ENCODE measurements at places on chromosomes 11 and 22. TPM values are rescaled to one million over a fixed set of nuclear protein-coding genes. Genes with fewer than 3 reads are reported as not detected.

- no peak overlapping the region for H3K4me3 ChIP-seq
- no peak overlapping the region for H3K27ac ChIP-seq
These were observed 12.3 kb downstream of the TNRC6B start for GRCh38 chr22:40189997-40190396.

DNA sequence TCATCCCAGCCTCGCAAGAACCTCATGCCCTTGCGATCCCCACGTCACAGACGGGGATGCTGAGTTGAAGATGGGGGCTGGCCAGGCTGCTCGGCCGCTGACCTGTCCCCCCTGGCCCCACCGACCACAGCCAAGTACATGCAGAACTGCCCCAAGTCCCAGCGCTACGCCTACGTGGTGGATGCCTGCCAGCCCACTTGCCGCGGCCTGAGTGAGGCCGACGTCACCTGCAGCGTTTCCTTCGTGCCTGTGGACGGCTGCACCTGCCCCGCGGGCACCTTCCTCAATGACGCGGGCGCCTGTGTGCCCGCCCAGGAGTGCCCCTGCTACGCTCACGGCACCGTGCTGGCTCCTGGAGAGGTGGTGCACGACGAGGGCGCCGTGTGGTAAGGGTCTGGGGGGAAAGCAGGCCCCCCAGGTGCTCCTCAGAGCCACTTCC is 10.0 kb downstream of the MUC5B start:
- no peak overlapping the region for H3K27ac ChIP-seq
- H3K27me3 ChIP-seq, result no peaks in the 10 kb centered on the region
- no peaks in the 10 kb centered on the region for H3K4me1 ChIP-seq

DNA sequence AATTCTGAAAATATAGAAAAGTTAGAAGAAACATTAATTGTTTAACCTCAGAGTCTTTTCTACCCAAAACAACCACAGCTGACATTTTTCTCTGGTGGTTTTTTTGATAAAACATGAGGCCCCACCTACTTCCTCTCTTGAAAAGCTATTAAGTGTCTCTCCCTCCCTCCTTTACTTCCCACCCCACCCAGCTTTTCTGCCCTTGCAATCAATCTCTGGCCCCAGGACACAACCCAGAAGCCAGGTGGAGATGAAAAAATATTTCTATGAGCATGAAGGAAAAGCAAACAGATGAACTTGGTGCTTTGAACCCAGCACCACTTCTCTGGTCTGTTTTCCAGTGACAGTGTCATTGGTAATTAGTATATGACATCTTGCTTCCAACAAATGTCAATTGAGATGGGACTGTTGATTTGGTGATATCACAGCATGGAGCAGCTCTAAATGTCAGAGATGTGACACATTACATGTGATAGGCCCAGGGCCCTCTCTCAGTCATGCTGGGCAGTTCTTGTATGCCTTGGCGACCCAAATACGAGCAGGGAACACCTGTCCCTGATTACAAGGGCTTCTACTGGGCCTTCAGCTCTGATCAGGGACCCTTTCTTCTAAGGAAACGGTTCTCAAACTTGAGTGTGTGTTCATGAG is 23.9 kb upstream of the TMPRSS13 start:
- H3K4me1 ChIP-seq, result peaks cover 54% of the 10 kb centered on the region
- peak overlapping the region; percentile 47 for H3K4me3 ChIP-seq

- H3K36me3 ChIP-seq, result peaks cover 19% of the 10 kb centered on the region
- no peak for DNase-seq
- H3K4me3 ChIP-seq, result no peak overlapping the region
- no peaks in the 10 kb centered on the region for H3K27me3 ChIP-seq
These were observed 2.9 kb downstream of the LMF2 start for GRCh38 chr22:50504369-50505211.

GRCh38 chr22:20463324-20464095 is 25.9 kb upstream of the SCARF2 start:
- DNase-seq, result peak; percentile 29
- H3K36me3 ChIP-seq, result peaks cover 15% of the 10 kb centered on the region
- peak overlapping the region; percentile 99 for H3K27ac ChIP-seq
- H3K4me3 ChIP-seq, result peak overlapping the region; percentile 49

PARVG gene
- 91.6 TPM for total RNA-seq

Data from activated B cell treated with CpG ODN at 0.5 μM for 24 hours (primary cell).